Suppressor macrophage treated with lipopolysaccharide for 1 hour (primary cell): ENCODE measurements at places on chromosomes 3 and 15.

GRCh38 chr3:10950476-10951294 lies 41.9 kb upstream of the SLC6A1 start:
- DNase-seq = peak; percentile 54

DNA sequence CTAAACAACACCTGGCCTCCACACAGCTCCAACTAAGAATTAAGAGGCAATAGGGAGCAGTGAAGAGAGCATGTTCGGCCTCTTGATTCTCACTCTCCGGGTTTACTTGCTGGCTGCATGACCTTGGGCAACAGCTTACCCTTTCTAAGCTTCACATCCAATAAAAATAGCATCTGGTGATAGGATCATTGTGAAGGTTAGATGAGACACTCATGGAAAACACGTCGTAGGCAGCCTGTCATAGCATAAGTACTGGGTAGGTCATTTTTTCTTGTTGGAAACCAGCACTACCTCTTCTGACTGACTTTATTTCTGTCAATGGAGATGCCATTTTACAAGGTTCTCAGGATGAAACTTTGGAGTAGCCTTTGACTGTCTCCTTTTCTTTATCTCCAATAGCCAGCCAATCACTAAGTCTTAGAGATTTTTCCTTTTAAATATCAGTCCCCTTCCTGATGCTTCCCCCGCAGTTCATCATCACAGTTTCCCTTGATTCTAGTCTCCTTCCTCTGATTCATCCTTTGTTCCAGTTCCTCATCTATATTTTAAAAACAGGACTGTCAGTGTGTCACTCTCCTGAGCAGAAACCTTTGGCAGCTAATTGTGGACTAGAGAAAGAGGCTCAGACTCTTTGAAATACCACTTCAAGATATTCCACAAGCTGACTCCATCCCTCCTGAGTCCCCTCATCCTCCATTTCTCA lies 271.5 kb downstream of the SLC9A9 start:
- DNase-seq = peak; percentile 9

- no peak for DNase-seq
These were observed 23.2 kb downstream of the ERICH6 start for GRCh38 chr3:150680562-150680961.

DNA sequence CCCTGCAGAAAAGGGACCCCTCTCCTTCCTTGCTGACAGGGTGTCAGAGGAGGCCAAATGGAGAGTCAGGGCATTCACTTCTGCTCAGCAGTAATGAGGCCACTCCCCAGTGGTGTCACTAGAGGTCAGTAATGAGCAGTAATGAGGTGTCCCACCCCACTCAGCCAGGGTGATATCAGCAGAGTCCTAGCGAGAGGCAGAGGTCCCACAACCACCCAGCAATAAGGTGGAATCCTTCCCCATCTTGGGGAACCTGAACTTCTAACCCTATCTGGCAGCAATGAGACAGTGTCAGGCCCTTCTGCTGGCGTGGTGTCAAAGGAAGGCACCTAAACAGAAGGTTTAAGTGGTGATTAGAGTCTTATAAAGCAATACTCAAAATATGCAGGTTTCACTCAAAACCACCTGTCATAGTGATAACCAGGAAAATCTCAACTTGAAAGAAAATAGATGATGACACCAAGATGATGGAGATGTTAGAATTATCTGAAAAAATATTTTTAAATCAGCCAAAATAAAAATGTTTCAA lies 12.9 kb downstream of the OCA2 start:
- DNase-seq = peak; percentile 80

DNA sequence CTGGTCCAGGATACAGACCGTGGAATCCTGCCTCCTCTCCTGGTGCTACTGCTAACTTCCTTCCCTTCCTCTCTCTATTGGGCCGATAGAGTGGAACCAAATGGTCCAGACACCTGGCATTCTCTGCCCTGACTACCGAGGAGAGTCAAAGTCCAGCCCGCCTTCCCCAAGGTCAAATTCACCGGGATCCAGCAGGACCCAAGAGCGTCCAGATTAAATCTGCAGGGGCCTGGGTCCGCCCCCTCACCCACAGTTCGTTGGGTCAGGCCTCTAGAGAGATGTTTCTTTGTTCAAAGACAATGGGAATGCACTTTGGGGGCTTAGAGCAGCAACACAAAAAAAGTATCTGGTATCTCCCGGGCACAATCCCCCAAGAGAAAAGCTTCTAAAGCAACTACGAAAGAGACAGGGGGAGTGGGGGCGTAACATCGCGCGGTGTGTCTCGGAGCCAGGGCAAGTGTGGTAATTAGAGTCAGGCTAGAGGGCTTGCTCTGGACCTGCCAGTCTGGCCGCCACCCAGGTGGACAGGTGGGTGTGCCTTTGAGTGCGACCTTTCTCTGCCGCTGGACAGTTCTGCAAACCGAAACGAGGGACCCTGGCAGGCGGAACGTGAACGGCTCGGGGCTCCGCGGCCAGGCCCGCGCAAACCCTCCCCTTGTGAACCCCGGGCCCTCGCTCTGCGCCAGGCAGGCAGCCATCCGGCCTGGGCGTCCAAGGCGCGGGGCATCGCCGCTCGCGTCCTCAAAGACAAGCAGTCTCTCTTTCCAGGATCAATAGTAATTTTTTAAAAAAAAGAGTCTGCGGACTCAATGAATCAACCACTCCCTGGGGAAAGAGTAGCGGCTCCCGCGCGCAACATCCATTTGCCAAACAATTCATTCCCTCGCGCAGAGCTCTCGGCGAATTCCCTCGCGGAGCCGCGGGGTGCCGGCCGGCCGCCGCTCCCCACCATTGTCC lies 806 bp downstream of the KLHL25 start:
- peak; percentile 51 for DNase-seq
